Activated naive CD4-positive, alpha-beta T cell treated with Interleukin-2 at 50 U/mL for 16 hours (primary cell): ENCODE measurements at places on chromosomes 3 and 15.

GRCh38 chr15:33125894-33126537 is 68.5 kb downstream of the FMN1 start:
- DNase-seq, result no peak

- no peak for DNase-seq
These were observed 48.0 kb upstream of the TPRG1 start for GRCh38 chr3:189123595-189124387.

- DNase-seq, result no peak
These were observed 160.1 kb downstream of the PDE8A start for GRCh38 chr15:85141726-85142125.

GRCh38 chr3:45638299-45639043 is 43.9 kb downstream of the LIMD1 start:
- DNase-seq, result no peak

DNA sequence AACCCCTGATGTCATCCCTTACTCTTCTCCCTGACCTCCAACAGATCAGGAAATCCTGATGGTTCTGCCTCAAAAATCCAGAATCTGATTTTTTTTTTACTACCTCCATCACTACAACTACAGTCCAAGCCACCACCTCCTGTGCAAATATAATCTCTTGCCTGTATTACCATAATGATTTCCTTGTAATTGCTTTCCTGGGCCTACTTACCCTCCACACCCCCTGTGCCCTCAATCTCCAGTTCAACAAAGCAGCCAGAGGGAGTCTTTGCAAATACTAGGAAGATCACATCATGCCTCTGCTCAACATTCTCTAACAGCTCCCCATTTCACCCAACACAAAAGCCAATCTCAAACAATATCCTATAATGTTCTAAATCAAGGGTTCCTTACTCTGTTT is 159.9 kb downstream of the FMN1 start:
- no peak for DNase-seq

- DNase-seq, result no peak
These were observed 1074.8 kb upstream of the ALCAM start for GRCh38 chr3:104291878-104292277.

- no peak for DNase-seq
These were observed 26.2 kb upstream of the DCUN1D1 start for GRCh38 chr3:183006396-183007002.

DNA sequence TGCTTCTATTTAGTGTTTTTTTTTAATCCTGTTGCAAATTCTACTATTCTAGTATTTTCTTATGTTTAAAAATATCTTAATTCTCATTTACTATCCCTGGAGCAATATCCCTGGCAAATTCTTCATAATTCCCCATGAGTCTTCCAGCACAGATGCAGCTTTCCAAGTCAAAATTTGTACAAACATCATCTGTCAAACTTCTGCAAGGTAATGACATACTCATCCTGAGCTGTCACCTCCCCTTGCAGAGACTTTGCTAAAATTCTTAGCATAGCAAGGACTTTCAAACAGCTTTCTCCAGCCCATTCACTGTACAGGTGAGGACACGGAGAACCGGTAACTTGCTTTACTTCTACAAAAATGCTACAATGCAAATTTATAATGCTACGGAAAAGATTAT is 28.6 kb upstream of the VGLL4 start:
- no peak for DNase-seq

DNA sequence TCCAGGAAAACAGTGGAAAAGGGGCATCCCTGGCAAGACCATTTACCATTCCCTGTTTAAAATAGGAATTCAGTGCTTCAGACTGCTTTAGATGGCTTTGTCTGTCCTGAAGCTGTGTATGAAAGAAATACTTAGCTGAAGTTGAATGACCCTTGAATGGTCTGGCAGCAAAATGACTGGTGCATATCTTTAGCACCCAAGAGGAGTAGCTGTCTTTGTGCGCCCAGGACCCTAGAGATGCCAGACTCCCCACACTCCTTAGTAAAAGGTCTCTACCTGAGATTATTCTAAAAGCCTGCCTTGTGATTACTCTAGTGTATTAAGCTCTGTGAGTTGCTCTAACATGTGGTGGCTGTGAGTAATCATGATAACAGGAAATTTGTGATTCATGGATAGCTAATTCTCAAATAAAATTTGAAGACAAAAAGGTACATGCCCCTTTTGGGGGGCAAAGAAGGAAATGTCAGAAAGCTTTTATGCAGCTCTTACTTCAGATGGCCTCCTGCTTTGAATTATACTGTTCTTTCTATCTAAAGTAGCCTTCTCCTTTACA is 3.2 kb downstream of the MAPKBP1 start:
- no peak for DNase-seq

DNA sequence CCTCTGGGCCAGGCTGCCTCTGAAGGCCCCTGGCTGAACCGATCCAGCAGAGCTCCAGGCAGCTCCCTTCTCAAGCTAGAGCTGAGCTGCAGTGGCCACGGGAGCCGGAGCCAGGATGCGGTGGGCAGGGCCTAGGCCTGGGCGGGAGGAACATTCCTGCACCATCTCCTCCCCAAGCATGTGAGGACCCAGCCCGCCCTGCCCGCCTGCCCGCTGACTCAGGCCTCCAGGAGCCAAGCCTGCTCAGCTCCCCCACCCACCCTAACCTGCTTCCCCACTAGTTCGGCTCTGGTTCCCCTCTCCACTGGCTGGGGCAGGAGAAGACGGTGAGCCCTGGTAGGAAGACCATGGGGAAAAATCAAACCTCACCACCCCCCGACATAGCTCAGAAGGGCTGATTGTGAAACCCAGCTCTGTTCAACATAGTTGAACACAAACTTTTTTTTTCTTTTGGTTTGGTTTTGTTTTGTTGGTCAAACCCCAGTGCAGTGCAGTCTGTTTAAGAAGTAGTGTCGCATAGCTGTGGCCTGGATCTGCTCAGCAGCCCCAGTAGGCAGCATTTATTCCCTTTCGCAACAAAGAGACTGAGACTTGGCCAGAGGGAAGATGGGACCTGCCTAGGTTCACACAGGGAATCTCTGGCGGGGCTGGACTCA is 13.5 kb downstream of the SNX33 start:
- DNase-seq, result no peak

- DNase-seq, result no peak
These were observed 20.8 kb upstream of the CCR9 start for GRCh38 chr3:45865563-45865962.

GRCh38 chr15:92316586-92317295 is 76.9 kb upstream of the ST8SIA2 start:
- no peak for DNase-seq

DNA sequence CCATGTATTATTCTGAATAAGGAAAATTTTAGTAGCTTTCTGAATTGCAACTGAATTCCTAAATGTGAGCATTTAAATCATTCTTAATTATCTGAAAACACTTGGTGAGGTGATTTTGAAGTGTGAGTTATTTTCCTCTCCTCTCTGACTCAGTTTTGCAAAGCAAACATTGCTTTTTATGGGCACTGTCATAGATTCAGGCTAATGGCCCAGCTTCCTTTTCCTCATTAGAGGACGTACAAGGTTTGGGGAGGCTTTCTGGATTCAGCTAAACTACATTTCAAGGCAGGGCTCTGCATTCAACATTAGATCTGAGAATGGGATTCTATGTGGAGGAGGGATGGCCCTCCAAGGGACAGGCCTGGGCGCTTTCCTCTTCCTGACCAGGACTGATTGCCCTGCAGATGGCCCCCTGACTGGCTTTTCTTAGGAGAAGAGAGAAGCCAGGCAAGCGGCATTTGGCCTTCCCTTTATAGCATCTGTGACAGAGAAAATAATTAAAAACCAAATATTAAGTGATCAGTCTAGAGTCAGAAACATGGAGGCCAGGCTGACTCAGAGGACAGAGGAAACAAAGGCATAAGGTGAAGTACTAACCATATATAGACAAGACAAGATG is 53.0 kb upstream of the STXBP5L start:
- DNase-seq, result no peak

- DNase-seq, result no peak
These were observed 21.4 kb upstream of the USF3 start for GRCh38 chr3:113717818-113718217.

- no peak for DNase-seq
These were observed 24.6 kb downstream of the TRIP4 start for GRCh38 chr15:64412216-64412615.

DNA sequence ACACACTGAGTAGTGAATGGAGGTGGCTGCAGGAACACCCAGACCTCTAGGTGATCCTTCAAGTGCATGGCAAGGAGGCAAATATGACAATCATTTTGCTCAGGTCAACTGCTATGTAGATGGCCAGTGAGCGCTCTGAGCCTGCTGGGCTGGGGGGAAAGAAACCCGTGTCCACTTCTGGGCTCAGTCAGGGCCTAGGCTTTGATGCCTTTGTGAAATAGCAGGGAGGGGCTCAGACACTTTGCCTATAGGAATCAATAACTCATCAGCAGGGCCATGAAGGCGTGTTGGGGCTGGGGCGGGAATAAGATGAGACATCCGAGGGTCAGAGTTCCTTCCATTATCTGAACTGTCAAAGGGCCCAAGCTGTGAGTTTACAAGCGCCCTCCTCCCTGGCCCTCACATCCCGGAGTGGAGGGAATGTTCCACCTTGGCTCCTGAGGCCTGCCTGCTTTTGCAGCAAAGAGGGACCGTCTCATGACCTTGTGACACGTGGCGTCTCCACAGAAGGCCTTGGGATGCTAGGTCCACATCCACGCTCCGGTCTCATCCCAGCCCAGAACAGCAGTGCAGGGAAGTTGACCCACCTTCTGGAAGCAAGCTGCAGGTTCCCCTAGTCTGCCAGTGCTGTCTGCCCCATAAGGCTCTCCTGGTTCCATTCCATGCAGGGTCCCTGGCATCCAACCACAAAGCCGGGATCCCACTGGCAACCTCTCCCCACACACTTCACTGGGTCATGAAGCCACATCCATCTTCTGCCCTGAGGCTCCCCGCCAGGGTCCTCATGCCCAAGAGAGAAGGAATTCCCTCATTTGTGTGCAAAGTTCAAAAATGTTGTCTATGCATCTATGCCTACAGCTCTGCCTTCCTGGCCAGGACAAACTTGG is 78.4 kb downstream of the CHSY1 start:
- DNase-seq, result no peak
